Brain pericyte (primary cell): ENCODE measurements at places on chromosomes 7 and 10.

- no peak for DNase-seq
Observed at GRCh38 chr7:87234949-87235348, 15.4 kb upstream of the TMEM243 start.

- no peak for DNase-seq
Observed at GRCh38 chr7:74141705-74142104, 32.5 kb upstream of the EIF4H start.

GRCh38 chr10:62760401-62760800 is 44.1 kb upstream of the ADO start:
- DNase-seq, result no peak

- no peak for DNase-seq
Observed at GRCh38 chr10:106661133-106661766, 503.3 kb downstream of the SORCS1 start.

GRCh38 chr10:35821339-35821911 is 179.3 kb upstream of the FZD8 start:
- no peak for DNase-seq

DNA sequence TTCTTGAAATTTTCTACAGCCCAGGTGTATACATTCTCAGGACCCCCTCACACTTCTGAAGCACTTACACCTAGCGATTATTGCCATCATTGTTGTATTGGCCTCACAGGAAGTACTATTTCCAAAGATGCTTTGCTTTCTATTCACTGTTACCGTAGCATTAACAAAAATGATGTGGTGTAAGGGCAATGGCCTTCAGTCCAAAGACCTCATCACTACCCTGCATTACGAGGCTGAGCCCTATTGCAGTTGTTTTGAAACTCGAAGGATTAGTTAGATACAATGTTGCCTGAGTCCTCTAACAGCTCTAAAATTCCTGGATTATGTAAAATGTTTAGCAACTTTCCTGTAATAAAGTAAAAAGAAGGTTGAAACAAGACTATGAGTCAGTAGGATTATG is 2.9 kb downstream of the NRCAM start:
- no peak for DNase-seq

DNA sequence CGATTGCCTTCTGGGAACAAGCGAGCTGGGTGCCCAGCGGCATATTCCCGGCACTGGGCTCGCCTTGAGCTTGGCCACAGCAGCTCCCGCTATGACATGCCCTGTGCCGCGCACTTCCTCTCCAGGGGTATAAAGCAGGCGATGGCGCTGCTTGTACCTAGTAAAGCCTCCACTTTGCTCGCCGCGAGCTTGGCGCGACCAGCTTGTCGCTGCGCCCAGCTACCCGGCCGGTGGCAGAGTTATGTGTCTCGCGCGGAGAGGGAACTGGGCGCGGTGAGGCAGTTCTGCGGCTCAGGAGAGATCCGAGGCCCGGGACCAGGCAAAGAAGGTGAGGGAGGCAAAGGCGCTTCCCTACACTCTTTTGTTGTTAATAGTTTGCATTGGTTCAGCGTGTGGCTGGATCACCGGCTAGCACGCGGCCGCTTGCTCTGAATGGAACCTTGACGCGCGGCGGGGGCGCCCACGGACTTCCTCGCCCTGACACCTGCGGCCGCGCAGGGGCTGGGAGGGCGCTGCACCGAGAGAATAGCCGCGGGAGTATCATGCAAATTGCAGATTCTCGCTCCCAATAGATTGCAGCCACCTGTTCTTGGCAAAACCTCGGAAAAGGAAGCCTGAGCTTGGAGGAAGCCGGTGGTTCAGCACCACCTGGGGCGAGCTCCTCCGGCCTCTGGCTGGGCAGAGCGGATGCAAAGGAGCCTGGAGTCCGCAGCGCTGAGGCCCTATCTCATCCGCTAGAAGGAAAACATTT is 3.0 kb upstream of the BUB3 start:
- no peak for DNase-seq

DNA sequence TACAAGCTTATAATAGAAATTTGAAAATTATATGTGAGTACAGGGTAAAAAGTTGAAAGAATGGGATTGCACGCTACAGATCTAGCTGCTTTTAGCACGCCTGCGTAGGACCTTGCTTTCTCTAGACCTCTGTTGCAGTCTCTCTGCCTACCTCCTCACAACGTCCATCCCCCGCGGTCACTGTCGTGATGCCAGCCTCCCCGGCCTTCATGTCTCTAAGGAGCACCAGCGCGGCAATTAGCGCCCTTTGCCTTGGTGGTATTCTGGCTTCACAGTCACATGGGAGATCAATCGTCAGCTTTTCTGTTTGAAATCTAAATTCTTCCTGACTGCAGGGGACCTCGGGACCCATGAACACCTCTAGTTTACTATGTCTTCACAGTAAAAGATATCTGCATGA is 131.3 kb downstream of the EGFR start:
- DNase-seq, result no peak

DNA sequence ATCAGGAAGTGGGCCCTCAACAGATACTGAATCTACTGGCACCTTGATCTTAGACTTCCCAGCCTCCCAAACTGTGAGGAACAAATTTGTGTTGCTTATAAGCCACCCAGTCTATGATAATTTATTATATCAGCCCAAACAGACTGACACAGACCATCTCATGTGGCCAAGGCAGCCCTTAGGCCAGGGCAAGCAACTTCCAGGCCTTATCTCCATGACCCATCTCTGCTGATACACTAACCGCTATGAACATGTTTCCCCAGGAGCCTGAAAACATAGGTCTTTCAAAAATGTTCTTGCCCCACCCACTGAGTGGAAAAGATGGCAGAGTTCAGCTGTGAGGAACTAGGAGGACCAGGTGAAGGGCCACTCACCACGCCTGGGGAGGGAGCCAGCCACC is 3.2 kb upstream of the BLOC1S2 start:
- no peak for DNase-seq
